ENCODE measurements at places on chromosomes 4 and X. TPM values are rescaled to one million over a fixed set of nuclear protein-coding genes. Genes with fewer than 3 reads are reported as not detected.

NHSL2 gene
- total RNA-seq, result 0.29 TPM

FGFR3 gene
- total RNA-seq, result 2.7 TPM

ANXA3 gene
- total RNA-seq, result 58.8 TPM

GAGE12H gene
- not detected for total RNA-seq

All from A549 treated with AZD2906 at 1 μM for 4 hours (cell line).